Stimulated activated CD4-positive, alpha-beta T cell treated with anti-CD3 and anti-CD28 coated beads, TNF-alpha, amount 100 ng/mL, for 1 hour (primary cell): ENCODE measurements at places on chromosomes 7 and 10.

- DNase-seq = no peak
Measured at GRCh38 chr10:2979306-2979705, 88.0 kb upstream of the PFKP start.

- no peak for DNase-seq
Measured at GRCh38 chr10:102540023-102540422, 36.3 kb downstream of the SUFU start.

GRCh38 chr10:60099998-60100747 lies 193.8 kb upstream of the CCDC6 start:
- no peak for DNase-seq

- DNase-seq = no peak
Measured at GRCh38 chr10:101020427-101021075, 10.4 kb downstream of the PDZD7 start.

DNA sequence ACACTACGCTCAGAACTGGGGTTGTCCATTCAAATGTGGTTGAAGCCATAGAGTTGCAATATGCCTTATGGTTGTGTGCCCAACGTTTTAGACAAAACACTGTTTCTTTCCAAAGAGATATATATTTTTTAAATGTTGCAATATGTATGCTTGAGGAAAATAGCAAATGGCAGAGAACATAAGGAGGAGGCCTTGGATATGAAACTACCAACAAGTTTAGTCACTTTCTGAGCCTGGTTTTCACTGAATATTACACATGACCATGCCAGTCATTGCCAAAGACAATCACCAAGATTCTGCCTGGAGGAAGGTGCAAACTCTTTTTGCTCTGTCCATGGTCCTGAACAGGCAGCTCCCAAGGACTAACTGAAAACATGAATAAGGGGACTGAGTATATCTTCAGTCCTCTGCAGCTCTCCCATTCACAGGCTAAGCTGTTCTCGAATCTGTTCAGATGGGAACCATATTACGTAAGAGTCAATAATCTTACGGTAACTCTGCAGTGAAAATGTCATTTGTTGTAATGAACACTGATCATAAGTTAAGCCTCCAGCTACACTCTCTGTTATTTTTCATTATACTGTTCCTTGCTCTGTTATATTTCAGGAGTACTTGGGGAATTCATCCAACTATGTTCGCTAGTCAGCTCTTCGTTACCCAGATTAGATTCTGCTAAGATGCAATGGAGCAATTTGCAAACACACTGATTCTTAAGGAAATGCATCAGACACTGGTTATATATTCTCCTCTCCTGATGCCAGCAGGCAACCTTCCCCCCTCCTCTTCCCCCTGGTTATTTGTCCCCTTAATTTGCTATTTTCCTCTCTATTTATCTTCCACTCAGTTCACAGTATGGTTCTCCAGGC lies 90.7 kb upstream of the C1QL3 start:
- DNase-seq = no peak

- DNase-seq = no peak
Measured at GRCh38 chr10:17214526-17214925, 13.1 kb upstream of the TRDMT1 start.
